Endothelial cell (in vitro differentiated cells): ENCODE measurements at places on chromosomes 3 and 15. TPM values are rescaled to one million over a fixed set of nuclear protein-coding genes. Genes with fewer than 3 reads are reported as not detected.

DNA sequence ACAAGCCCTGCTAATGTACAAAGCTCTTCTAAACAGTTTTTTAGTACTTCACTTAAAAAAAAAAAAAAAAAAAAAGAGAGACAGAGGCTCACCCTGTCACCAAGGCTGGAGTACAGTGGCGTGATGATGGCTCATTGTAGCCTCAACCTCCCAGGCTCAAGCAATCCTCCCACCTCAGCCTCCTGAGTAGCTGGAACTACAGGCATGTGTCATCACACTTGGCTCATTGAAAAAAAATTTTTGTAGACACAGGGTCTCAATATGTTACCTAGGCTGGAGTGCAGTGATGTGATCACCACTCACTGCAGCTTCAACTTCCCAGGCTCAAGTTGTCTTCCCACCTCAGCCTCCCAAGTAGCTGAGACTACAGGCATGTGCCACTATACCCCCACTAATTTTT, 47.6 kb upstream of the HEG1 start:
- no peak overlapping the region for H3K4me3 ChIP-seq
- H3K27ac ChIP-seq: no peak overlapping the region
- DNase-seq: no peak
- no peaks in the 10 kb centered on the region for H3K27me3 ChIP-seq
- H3K36me3 ChIP-seq: no peaks in the 10 kb centered on the region

Gene SPTBN5
- total RNA-seq: 9.4 TPM

- no peaks in the 10 kb centered on the region for H3K36me3 ChIP-seq
- no peak overlapping the region for H3K4me3 ChIP-seq
- peaks cover 20% of the 10 kb centered on the region for H3K4me1 ChIP-seq
- H3K27me3 ChIP-seq: peaks cover 2% of the 10 kb centered on the region
- DNase-seq: no peak
Measured at GRCh38 chr3:15313461-15313860, 18.9 kb downstream of the SH3BP5 start.

- peaks cover 16% of the 10 kb centered on the region for H3K4me1 ChIP-seq
- no peaks in the 10 kb centered on the region for H3K27me3 ChIP-seq
- H3K27ac ChIP-seq: no peak overlapping the region
- no peak for DNase-seq
- H3K4me3 ChIP-seq: no peak overlapping the region
Measured at GRCh38 chr15:91593653-91594052, 259.9 kb upstream of the SLCO3A1 start.

GRCh38 chr3:131797776-131798175, 237.0 kb downstream of the CPNE4 start:
- DNase-seq: no peak
- H3K27me3 ChIP-seq: no peaks in the 10 kb centered on the region
- no peaks in the 10 kb centered on the region for H3K36me3 ChIP-seq
- H3K27ac ChIP-seq: no peak overlapping the region
- H3K4me3 ChIP-seq: no peak overlapping the region

- H3K27me3 ChIP-seq: peaks cover 2% of the 10 kb centered on the region
- H3K36me3 ChIP-seq: no peaks in the 10 kb centered on the region
- H3K27ac ChIP-seq: peak overlapping the region; percentile 61
Measured at GRCh38 chr3:150635076-150635475, 32.0 kb downstream of the SELENOT start.
